ENCODE measurements at places on chromosomes 5 and 9.

DNA sequence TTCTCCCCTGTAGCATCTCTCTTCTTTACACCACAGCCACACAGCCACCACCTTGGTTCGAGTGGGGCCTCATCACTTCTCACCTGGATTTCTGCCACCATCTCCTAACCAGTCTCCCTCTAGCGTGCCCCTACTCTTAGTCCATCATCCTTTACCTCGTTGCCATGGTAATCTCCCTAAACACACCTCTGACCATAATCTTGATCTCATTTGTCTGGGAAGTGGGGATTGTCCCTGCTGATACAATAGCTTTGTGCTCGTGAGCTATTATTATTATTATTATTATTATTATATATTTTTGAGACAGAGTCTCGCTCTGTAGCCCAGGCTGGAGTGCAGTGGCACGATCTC lies 76.5 kb upstream of the HSPA9 start:
- no peak for DNase-seq

- DNase-seq, result no peak
Measured at GRCh38 chr9:36818242-36818938, 215.7 kb downstream of the PAX5 start.

GRCh38 chr5:96962540-96962991 lies 26.7 kb downstream of the LNPEP start:
- DNase-seq, result peak; percentile 19

DNA sequence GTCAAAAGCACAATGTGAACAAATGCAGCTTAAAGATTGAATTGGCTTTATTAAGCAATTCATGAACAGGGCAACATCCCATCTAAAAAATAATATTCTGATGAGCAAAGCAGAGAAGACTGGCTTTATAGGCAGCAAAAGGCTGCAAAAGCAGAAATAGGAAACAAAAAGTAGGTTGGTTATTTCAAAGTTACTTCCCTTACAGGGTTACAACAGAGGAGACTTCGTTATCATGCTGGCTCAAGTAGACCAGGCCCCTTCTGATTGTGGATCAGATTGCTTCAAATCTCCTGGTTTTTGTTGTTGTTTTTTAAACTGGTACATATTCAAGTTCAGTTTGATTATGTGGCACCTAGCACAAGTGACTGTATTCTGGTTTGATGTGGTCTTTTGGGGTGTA lies 73.1 kb downstream of the MAN2A1 start:
- no peak for DNase-seq

DNA sequence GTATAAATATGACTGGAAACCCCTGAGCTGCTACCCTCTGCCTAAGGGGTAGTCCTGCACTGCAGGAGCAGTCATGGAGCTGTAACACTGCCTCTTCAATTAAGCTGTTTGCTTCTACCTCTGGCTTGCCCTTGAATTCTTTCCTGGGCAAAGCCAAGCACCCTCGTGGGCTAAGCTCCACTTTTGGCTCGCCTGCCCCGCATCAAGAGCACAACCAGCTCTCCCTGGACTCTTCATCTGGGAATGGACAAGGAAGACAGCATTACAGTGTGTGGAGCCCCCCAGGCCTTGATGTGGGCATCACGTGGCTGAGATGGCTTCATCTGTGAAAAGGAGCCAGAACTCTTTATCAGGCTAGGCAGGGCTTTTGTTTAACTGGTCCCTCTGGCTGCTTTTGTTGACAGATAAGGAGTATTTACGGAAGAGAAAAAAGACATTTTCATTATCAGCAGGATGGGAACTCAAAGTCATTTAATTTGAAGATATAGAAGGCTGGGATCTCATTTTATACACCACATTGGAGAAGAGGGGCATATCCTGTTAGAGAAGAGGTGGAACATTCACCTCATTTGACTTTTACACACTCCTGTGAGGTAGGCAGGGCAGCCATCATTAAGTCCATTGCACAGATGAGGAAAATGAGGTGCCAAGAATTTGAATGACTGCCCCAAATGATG lies 137.8 kb downstream of the SEMA6A start:
- DNase-seq, result no peak

DNA sequence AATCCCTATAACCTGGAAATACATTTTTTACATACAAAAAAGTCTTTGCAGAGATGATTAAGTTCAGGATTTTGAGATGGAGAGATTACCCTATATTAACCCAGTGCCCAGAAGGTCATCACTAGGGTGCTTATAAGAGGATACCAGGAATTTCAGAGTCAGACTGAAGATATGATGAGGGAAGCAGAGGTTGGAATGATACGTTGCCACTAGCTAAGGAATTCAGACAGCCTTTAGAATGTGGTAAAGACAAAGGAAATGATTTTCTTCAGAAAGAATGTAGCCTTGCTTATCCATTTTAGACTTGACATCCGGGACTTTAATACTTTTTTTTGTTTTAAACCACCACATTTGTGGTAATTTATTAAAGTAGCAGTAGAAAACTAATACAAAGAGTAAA lies 2176.8 kb upstream of the C9orf72 start:
- no peak for DNase-seq

DNA sequence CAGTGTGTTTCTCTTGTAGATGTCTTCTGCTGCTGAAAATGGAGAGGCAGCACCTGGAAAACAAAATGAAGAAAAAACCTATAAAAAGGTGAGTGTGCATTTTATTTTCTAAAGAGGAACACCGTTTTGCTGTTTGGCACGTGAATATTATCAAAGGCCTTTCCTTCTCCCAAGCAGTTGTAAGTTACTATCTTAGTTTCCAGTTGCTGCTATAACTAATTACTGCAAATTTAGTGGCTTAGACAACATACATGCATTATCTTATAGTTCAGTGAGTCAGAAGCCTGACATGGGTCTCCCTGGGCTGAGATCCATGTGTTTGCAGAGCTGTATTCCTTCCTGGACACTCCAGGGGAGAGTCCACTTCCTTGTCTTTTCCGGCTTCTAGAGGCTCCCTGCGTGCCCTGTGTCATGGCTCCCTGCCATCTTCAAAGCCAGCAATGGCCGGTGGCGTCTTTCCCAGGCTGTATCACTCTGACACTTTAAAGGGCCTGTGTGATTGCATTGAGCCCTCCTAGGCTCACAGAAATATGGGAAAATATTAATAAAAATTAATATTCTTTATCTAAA lies 117.6 kb downstream of the PIP5K1B start:
- DNase-seq, result no peak

- no peak for DNase-seq
Measured at GRCh38 chr9:136171009-136171800, 33.7 kb downstream of the LHX3 start.

GRCh38 chr9:4077499-4078102 lies 222.3 kb downstream of the GLIS3 start:
- no peak for DNase-seq

GRCh38 chr5:136311999-136312398 lies 53.3 kb downstream of the TRPC7 start:
- DNase-seq, result no peak

DNA sequence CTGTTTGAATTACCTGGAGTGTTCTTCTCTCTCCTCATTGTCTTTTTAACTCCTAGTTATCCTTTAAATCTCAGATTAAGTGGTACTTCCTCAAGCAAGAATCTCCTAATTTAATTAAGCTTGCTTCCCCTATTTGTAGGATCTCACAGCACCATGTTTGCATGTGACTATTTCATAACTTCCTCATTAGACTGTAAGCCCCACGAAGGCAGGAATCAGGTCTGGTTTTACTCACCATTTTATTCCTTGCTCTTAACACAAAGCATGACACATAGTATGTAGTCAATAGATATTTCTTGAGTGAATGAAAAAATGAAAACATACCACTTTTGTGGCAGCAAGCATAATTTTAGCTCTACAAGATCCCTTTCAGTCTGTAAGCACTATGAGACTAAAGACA lies 1.3 kb upstream of the ERMP1 start:
- DNase-seq, result no peak

DNA sequence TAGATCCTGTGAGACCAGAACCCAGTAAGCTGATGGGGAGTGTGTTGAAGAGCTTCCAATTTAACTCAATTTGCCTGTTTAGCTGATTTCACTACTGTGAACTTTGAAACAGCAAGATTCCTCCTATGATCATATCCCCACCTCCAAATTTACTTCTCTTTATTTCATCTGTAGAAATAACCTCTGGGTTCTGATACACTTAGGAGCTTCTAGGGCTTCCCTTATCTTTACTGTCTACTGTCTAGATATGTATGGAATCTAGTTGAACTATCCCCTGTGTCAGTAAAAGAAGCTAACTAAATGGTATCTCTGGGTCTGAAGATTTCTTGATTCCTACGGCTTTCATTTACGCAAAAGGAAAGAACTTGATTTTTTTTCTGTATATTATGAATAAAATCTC lies 116.8 kb downstream of the GCNT1 start:
- no peak for DNase-seq

DNA sequence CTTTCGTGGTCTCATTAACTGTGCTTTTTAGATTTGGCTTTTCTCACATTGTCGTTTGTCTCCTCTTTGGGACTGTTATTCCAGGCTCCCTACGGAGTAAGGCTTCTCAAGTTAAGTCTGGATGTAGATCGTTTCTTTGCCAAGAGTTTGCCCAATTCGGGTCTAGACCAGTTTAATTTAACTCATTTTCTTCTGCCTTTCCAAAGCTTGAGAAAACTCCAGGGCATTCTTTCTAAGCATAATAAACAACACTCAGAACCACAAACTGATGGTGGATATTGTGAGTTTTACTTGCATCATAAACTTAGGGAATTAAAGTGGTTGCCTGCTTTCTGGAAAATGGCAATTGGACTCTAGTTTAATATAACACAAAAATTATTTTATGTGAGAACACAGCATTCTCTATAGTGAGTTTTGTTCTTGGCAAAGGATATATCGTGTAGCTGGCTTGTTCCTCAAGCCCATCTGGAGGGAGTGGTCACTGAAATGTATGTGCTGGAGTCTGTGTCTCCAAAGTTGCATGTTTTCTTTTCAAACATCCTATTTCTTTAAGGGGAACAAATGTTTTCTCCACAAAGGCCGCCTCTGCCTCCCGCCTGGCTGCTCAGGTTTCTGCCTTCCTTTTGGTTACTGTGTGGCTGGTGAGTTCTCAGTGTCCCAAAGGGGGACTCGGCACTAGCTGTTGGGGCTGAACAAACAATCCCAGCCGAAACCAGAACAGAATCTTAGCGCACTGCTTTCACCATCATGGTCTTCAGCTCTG lies 211.3 kb upstream of the FBN2 start:
- DNase-seq, result no peak

DNA sequence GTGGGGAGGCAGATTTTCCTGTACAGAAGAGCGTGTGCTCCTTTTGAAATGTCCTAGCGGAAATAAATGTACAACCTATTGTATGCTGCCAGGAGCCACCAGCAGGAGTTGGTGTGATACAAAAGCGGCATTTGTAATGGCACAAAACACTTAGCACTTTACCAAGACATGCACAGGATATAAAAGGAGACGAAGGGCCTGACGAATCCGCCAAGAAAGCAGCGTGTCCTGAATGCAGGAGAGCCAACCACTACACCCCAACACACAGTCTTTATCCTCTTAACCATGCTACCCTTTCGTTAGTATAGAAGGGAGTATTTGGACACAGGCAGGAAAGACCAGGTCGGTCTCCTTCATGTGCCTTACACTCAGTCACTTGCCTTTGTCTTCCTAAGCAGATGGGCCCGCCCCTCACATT lies 218.1 kb downstream of the TRIM32 start:
- DNase-seq, result no peak

DNA sequence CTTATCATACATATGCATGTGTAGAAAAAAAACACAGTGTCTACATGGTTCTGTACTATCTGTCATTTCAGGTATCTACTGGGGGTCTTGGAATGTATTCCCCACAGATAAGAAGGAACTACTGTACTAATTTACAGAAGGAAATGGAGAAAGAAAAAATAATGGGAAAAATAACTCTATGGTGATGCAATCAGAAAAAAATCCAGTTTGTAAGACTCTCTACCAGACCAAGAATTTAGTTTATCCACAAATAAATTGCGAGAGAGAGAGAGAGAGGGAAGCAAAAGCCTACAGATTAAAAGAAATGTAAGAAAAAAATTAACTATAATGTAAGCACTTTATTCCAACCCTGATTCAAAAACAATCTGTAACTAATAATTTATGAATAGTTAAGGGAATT lies 708.6 kb upstream of the ZNF608 start:
- DNase-seq, result no peak

DNA sequence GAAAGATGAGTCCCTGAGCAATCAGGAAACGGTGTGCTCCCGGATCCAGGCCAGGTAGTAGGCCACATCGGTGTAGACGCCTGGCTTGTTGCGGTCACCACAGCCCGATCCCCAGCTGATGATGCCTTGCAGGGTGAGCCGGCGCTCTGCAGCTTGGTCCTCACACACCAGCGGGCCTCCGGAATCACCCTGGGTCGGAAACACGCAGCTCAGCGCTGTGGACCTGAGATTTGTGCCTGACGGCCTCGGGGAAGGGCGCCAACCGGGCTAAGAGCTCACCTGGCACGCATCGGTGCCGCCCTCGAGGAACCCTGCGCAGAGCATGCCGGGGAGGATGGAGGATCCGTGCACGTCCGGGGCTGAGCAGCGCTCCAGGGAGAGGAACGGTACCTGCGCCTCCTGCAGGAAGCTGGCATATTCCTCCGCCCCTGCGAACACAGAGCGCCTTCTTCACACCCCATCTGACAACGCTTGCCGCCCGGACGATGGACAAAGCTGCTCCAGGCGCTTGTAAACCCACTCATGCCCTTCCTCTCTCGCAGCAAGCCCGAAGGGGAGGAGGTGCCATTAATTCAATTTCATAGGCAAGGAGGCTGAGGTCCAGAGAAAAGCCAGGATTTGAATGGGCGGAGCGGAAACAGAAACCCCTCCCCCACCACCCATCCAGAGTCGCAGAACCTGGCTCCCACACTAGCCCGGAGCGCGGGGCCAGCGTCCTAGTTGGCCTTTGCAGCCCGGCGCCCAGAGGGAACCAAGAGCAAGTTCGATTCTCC lies 2.0 kb upstream of the PFN3 start:
- peak; percentile 79 for DNase-seq

DNA sequence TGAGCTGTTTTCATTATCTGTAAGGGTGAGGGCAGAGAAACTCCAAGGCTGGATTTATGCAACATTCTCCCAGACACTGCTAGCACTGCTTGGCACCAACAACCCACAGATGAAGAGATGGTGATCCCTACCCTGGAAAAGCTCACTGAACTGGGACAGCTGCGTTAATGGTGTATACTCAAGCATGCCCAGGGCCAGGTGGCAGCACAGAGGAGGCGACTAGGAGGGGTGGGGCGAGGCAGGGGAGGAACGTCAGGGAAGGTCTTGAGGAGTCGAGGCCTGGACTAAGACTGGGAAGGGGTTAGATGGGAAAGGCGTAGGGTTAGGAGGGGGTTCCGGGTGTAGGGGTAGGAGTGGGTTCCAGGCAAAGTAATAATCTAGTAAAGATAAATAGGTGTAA lies 73.1 kb upstream of the TBC1D9B start:
- DNase-seq, result no peak

All from CD4-positive, alpha-beta T cell treated with Interleukin-6 at 100 ng/mL for 8 hours (primary cell).